HFFc6 (cell line): ENCODE measurements at places on chromosomes 7 and 10.

GRCh38 chr10:35274498-35275060, 61.7 kb upstream of the CCNY start:
- no peak for DNase-seq

- no peak for DNase-seq
Observed at GRCh38 chr10:11682851-11683250, 59.3 kb upstream of the ECHDC3 start.

GRCh38 chr10:110045772-110046171, 38.0 kb downstream of the ADD3 start:
- DNase-seq = no peak

DNA sequence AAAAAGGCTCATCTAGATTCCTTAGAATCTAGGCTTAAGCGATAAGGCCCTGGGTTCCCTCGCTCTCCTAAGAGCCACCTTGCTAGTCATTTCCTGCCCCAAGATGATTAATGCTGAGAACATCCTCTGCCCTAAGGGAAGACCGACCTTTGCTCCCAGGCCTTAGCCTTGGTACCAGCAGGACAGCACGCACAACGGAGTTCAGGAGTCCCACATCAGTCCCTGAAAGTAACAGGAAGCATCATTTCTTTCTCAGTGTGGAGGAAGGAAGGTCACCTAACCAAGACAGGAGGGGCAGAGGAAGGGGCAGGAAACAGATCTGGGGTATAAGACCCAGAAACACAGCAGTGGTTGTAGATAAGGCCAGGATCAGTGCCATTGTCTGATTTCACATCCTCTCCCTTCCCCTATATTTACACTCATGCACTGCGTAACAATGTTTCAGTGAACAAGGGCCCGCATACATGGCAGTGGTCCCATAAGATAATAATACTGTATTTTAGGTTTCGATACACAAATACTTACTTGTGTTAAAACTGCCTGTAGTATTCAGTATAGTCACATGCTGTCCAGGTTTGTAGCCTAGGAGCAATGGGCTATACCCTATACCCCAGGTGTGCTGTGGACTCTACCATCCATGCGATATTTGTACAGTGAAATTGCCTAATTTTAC, 8.1 kb upstream of the FAM107B start:
- DNase-seq = peak; percentile 45

DNA sequence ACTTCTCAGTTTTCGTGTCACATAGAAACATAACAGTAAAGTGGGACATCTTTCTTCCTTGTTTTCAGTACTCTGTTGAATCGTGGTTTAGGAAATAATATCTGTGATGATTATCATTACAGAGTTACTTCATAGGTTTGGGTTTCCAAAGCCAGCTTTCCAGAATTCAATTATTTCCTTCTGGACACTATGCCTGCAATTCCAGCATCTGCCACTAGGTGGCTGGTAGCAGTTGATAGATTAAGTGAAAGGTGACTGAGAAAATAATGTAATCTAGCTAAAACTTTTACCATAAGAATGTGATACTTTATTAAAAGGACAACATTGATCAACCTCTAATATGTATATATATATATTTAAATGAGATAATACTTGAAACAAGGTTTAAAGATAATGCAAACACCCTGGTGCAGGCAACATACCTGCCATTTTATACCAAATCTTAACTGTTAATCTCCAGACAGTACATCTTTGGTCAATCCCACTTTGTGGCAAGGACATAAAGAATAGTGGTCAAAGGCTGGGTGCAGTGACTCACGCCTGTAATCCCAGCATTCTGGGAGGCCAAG, 102.6 kb downstream of the SH3PXD2A start:
- DNase-seq = no peak

GRCh38 chr10:26803849-26804248, 56.9 kb downstream of the ABI1 start:
- no peak for DNase-seq

GRCh38 chr7:73708961-73709549, 10.4 kb downstream of the STX1A start:
- no peak for DNase-seq

GRCh38 chr10:119859420-119860258, 13.0 kb downstream of the MCMBP start:
- DNase-seq = peak; percentile 37

DNA sequence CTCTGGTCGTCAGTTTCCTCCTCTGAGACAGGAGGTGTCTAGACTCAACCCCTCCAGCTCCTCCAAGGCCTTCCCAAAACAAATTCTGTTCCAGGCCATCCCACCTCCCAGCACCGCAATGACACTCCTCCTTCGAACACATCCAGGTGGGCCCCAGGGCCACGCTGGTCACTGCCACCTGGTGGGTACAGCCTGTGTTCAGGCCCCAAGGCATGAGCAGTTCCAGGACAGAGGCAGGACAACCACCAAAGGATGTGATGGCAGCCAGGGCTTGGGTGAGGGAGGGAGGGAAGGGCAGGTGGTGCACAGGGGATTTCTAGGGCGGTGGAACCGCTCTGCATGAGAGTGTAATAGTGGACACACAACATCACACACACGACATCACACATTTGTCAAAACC, 76.5 kb downstream of the PRKAG2 start:
- DNase-seq = no peak

DNA sequence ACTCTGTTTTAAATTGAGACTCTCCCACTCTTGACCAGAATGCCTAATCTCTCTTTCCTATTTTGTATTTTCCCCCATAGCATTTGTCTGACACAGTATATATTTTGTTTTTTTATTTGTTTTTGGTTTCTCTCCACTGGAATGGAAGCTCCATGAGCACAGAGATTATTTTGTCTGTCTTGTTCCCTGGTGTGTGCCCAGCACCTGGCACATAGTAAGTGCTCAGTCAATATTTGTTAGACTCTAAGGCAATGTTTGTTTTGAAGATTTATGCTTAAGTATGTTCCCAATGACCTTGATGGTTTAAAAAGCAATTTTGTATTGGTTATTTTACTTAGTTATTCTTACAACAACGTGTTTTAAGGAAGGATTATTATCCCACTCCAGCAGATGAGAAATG, 201.8 kb downstream of the DYNC1I1 start:
- DNase-seq = no peak

GRCh38 chr7:2445898-2446555, 30.2 kb downstream of the GRIFIN start:
- DNase-seq = no peak

DNA sequence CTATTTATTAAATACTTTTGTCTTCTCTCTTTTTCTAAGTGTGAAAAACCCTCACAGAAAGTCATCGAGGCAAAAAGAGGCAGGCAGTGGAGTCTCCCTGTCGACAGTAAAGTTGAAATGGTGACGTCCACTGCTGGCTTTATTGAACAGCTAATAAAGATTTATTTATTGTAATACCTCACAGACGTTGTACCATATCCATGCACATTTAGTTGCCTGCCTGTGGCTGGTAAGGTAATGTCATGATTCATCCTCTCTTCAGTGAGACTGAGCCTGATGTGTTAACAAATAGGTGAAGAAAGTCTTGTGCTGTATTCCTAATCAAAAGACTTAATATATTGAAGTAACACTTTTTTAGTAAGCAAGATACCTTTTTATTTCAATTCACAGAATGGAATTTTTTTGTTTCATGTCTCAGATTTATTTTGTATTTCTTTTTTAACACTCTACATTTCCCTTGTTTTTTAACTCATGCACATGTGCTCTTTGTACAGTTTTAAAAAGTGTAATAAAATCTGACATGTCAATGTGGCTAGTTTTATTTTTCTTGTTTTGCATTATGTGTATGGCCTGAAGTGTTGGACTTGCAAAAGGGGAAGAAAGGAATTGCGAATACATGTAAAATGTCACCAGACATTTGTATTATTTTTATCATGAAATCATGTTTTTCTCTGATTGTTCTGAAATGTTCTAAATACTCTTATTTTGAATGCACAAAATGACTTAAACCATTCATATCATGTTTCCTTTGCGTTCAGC, 43.4 kb downstream of the TARP start:
- no peak for DNase-seq

DNA sequence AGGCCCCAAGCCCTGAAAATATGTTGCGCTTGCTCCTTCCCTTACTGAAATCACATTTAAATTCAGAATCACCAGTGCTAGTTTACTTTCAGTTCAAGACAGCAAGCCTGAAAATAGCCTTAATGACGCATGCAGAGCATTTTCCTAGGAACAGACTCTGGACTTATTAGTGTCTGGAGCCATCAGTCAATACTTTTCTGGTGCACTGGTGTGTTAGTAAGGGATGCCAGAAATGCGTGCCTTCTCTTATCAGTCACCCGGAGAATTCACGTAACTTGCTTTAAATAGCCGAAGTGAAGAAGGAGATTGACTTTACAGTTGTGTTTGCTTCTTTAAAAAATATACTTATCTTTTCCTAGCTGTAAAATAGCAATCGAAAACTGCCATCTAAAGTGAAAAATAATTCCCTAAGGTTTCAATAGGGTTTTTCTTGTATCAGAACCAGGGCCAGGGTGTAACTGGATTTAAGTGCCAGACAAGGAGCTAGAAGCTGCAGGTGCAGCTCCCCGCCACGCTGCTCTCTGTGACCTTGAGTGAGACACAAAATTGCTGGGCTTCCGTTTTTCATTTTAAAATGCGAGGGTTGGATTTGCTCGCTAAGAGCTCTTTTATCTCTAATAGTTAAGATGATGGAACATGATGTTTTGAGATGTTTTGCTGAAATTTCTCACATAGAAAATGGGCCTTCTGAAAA, 177.8 kb downstream of the NSUN6 start:
- no peak for DNase-seq
